NCI-H524 (cell line): ENCODE measurements at places on chromosomes 7 and 10.

DNA sequence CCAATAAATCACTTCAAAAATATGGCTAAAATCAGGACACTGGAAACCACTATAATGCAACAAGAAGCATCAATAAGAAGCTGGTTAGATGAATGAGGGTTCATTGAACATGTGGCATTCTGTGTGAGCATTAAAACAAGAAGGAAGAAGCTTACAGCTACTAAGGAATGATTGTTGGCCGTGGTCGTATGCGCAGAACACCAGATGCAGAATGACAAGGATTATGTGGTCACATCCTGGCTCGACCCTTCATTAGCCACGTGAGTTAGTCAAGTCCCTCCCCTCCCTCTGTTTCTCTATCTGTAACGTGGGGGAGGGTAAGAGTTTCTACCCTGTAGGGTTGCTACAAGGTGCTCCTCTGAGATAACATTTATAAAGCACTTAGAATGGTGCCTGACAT lies 174.3 kb downstream of the ADAM12 start:
- DNase-seq = peak; percentile 7

- no peak for DNase-seq
These were observed 162.8 kb upstream of the ZMIZ1 start for GRCh38 chr10:78905957-78906308.

GRCh38 chr7:23373151-23374004 lies 74.2 kb downstream of the MALSU1 start:
- DNase-seq = no peak

DNA sequence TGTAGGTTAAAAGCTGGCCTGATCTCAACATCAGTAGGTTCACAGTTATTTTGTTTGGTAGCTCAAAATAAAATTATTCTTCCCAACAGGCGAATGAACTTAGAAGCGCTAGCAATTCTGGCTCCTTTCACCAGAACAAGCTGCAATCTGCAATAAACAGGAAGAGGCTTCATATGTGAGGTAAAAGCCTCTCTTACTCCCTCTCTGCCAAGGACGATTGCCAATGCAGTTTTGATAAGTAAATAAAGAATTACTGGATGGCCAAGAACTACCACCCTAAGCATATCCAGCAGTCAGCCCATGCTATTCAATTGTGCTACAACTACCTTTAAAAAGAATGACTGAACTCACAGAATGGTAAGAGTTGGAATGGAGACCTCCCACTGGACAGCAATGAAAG lies 150.0 kb upstream of the LAMB4 start:
- no peak for DNase-seq

GRCh38 chr10:117860135-117860534 lies 186.6 kb downstream of the RAB11FIP2 start:
- DNase-seq = no peak

DNA sequence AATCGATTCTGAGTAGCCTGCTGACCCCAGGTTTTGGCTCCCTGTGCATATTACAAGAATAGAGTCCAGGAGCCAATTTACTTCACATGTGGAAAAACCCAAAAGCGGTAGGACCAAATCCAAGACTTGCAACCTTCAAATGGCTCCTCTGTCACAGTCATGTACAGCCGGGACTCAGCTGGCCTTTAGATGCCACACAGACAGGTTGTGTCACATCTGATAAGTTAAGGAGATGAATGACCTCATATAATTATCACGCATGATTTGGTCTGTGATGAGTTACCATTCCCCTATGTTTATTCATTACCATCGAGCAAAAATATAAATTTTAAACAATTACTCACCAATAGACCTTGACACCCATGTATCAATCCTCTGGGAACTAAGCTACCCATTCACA lies 14.2 kb downstream of the CACNA2D1 start:
- DNase-seq = no peak

GRCh38 chr7:134016223-134016941 lies 110.8 kb upstream of the LRGUK start:
- peak; percentile 53 for DNase-seq

- DNase-seq = no peak
These were observed 217.3 kb downstream of the ZEB1 start for GRCh38 chr10:31536302-31536701.

GRCh38 chr10:29105516-29106215 lies 183.2 kb upstream of the LYZL1 start:
- no peak for DNase-seq

DNA sequence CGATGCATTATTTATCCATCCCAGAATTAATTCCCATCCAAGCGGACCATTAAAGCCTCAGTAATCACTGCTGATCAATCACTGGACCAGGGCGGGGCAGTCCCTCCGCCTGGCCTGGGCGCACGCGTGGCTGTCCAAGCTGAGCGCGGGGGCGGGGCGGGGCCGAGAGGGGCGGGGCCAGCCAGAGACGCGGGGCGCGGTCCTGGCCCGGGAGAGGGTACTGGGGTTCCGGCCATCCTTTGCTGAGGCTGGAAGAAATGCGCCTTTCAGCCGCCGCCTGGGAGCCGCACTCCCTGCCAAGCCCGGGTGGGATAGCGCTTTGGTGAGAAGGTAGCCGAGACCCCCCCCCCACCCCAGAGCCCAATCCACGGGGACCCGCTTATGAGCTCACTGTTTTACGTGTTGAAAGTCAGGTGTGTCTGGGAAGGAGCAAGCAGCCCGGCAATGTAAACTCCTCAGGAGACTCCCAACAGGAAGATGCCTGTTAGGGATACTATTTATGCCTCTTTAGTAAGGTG lies at the start of gene ARHGAP22:
Gene ARHGAP22, minus strand, starts transcription at position 83 of the 518 bp plus-strand sequence. CDS start 277 bp downstream, outside the sequence.
- DNase-seq = no peak

DNA sequence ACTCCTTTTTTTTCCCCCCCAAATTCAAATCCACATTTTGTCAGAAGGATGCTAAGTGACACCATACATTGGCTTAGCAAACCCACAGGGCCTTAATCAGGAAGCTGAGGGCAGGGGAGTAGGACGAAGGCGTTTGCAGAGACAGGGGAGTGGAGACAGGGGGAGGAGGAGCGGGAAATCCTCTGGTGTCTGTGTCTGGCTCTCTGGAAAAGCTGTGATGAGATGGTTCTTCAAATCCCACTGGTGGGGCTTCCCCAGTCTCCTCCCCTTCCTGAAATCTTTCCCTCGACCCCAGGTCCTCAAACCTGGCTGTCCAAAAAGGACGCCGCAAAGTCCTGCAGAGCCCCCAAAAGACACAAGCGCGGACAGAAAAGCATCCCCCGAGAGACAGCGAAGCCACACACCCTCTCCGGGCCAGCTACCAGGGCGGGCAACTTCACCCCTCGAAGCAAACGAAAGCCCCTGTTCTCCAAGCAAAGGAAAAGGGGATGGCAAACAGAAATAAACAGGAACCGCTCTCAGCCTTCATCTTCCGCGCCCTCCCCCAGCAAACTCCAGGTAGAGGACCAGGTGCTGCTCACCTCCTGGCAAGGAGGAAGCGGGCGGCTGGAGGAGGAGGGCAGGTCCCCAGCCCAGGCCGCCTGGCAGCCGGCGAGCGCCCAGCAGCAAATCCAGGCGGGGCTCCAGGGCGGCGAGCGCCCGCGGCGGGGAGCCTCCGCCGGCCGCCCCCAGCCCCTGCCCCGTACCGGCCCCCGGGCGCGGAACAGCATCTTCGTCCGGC lies 520 bp downstream of the ELAPOR2 start:
- peak; percentile 15 for DNase-seq

DNA sequence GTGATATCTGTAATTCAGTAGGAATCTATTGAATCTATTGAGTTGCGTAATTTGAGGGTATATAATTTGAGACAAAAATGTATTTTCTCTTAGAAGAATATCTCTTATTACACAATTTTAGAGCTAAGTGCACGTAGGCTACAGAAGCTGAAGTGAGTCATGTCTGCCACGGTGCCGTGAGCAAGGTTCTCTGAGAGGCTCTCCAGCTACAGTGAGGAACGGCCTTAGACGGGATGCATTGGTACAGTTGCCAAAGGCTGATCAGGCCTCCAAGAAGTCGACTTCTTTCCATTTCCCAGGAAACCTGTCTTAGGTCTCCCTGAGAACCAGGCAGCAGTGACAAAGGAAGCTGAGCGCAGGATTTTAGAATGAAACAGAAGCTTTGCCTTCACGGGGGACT lies 28.6 kb downstream of the TCERG1L start:
- no peak for DNase-seq

GRCh38 chr10:132714096-132714985 lies 71.6 kb downstream of the NKX6-2 start:
- DNase-seq = no peak

DNA sequence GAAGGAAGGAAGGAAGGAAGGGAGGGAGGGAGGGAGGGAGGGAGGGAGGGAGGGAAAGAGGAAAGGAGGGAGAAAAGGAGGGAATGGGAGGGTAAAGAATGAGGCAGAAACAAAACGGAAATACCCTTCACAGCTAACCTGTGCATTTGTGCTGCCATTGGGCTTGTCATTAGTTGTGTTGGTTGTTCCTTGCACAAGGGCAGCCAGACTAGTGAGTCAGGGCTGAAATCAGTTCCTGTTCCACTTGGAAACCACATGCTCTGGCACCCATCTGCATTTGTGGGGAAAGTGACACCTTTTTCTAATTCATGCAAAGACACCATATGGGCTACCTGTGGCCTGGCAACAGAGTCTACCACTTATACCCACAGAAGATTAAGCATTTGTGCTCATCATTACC lies 1004.0 kb upstream of the C7orf33 start:
- peak; percentile 56 for DNase-seq

- no peak for DNase-seq
These were observed 14.2 kb upstream of the PRKAR1B start for GRCh38 chr7:741191-741671.

DNA sequence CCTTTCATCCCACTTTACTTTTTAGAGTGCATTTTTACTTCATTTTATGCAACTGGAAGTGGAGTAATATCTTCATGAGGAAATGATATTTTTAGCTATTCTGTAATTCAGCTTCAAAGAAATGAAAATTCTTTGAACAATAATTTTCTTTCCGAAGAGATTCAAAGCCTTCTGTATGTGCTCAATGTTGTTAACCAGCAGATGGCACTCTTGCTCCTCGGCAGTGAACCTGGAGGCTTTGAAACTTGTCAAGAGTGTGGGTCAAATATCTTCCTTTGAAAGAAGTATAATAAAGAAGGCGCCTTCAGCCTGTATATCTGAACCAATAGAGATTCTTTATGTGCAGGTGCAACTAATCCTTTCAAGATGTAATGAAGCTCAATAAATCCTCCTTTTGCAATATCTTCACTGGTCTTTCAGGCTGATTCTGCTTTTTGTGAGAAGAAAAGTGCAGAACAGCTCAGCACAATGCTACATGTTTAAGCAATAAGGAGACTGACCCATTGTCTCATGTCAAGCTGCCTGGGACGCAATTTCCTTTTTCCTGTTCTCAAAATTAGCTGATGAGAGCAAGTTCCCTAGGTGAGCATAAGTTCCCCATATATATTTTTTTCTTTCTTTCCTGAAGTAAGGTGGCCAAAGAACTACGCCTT lies 258.4 kb downstream of the SEMA3A start:
- DNase-seq = peak; percentile 70

DNA sequence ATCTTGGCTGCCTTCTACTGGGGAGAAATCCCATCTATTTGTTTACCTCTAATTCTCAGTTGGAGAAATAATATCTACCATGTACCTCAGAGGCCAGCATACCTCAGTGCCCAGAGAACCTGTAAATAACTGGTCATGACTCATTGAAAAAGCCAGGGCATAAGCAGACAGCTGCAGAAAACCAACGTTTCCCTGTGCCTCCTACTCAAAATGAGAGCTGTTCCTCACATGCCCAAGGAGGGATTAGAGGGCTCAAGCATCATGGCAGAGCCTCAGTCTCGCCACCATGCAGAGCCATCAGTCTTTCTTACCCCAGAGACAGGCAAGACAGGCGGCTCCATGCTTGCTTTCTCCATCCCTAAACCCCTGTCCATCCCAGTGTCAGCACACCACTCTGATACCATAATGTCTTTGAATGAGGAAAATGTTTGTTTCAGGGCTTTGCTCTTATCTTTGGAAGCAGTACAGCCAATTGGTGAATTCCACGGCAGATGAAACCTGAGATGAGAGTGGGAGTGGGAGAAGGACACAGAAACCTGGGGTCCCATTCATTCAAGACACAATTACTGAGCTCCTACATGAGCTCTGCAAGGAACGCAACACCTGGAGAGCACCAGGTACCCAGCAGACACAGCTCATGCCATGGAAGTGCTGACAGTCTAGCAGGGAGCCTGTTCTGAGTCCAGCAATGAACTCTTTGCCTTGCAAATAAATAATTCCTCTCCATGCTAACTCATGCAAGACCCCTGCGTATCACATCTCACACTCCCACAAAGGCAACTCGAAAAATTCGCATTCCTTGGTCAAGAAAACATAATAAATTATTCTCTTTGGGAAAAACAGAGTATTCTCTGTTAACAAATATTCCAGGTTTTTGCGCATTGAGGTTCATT lies 21.1 kb downstream of the PON1 start:
- DNase-seq = no peak

DNA sequence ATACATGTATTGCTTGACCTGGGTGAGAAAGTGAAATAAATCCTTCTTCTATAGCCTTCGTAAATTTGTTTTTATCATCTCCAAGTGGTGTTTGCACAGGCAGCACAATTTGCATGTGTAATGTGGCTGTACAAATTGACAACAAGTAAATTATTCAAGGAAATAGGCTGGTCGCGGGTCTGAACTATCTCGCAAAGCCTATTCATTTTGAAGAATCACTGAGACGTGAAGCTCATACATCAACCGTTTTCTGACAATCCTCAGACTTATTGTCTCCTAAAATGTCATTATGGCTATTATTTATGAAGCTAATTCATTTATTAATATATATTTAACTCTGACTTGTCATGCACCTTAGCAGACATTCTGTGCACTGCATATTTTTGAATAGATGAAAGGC lies 16.2 kb upstream of the FAM204A start:
- no peak for DNase-seq

GRCh38 chr10:31083765-31084184 lies 52.1 kb upstream of the ZNF438 start:
- DNase-seq = peak; percentile 81

DNA sequence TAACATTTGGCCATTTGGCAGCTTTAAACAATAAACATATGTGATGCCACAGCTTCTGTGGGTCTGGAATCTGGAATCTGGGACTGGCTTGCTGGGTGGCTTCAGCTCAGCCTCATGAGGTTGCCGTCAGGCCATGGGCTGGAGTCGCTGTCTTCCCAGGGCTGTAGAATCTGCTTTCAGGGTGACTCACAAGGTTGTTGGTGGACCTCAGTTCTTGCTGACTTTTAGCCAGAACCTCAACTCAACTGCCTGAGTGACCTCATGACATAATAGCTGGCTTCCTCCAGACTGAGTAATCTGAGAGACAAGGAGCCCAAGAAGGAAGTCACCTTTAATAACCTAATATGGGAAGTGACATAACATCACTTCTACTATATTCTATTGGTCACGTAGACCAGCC lies 44.6 kb upstream of the TSPAN13 start:
- no peak for DNase-seq

- DNase-seq = no peak
These were observed 133.0 kb upstream of the KLF14 start for GRCh38 chr7:130867039-130867438.
